ENCODE measurements at places on chromosomes 16 and 17. TPM values are rescaled to one million over a fixed set of nuclear protein-coding genes. Genes with fewer than 3 reads are reported as not detected.

GRCh38 chr17:76491271-76492122 lies 9.7 kb downstream of the RHBDF2 start:
- no peak for DNase-seq

DNA sequence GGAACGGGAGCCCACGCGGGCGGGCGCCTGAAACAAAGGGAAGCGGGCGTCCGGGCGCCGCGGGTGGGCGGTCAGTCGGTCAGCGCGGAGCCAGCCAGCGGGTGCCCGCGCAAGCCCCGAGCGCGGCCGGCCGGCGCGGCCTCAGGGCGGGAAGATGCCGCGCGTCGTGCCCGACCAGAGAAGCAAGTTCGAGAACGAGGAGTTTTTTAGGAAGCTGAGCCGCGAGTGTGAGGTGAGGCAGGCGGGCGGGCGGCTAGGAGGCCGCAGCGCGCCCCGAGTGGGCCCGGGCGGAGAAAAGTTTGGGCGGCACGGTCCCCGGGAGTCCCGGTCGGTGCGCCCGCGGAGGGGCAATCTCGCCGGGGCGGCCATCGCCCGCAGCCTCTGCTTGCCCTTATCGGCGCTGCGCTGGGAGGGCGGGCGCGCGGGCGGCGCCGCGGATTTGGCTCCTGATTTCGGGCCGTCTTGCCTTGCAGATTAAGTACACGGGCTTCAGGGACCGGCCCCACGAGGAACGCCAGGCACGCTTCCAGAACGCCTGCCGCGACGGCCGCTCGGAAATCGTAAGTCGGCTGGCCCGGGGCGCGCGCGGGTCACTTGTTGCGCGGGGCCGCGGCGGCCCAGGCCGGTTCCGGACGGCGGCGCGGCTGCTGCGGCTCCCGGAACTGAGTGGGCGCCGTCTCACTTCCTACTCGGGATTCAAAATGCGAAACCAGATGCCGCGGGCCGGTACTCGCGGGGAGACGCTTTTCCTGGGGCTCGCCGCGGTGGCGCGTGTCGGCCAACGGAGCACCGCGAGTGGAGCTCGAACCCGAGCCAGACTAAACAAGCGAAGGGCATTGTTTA lies 526 bp downstream of the CBFB start:
- DNase-seq = peak; percentile 65

RUNDC3A gene
- polyA plus RNA-seq = 0.13 TPM

- no peak for DNase-seq
Measured at GRCh38 chr16:5381481-5381880, 283.9 kb upstream of the EEF2KMT start.

All from naive B cell (primary cell).